ENCODE measurements at places on chromosomes 6 and 20.

GRCh38 chr6:4487538-4487937 is 288.7 kb upstream of the CDYL start:
- DNase-seq, result no peak

DNA sequence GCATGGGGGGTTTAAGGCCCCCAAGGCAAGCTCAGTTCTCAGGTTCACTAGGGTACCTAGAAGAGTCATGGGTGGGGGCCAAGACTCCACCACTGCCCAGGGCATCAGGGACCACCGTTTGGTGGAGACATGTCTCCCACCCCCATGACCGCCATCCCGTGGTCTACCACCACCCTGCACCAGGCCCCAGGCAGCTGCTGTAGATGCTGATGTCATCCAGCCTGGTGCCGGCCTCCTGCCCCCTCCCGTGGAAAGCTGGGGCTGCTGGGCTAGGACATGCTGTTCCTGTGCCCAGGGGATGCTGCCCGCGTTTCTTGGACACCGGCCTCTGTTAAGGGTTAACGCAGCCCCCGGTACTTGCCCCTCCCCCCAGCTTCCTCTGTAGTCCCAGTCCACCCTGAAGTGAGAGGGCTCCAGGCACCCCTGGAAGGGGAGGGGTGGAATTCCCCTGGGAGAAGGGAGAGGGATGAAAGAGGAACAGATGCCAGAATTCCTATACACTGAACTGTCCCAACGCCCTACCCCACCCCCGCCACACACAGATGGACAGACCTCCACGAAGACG is 587 bp downstream of the IP6K3 start:
- DNase-seq, result no peak

- no peak for DNase-seq
Measured at GRCh38 chr6:131013495-131013894, 49.5 kb downstream of the EPB41L2 start.

- no peak for DNase-seq
Measured at GRCh38 chr20:36562724-36563123, 10.7 kb upstream of the TGIF2 start.

- DNase-seq, result no peak
Measured at GRCh38 chr6:48743738-48744137, 632.7 kb upstream of the PTCHD4 start.

DNA sequence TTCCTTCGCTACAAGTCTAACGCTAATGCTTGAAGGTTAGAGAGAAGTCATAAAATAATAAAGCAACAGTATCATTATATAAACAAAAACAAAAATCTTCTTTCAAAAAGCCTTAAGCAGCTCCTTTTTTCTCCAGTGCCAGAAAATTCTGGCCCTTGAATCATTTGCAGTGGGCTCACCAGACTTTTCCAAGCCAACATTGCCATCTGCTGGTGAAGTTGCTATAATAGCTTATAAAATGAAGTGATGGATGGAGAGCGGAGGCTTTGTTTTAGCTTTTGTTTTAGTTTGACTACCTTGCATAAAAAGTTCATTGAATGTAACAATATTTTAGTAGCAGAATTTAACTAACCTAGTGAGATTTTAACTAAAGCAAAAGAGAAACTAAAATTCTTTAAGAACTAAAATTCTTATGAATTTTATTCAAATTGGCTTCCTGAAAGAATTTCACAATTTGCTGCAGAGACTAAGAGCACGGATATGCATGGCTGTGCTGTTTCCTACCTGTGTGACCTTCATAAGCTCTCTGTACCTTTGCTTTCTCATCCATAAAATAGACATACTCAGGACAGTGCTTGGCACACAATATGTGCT is 44.8 kb upstream of the SLC2A12 start:
- DNase-seq, result peak; percentile 87

DNA sequence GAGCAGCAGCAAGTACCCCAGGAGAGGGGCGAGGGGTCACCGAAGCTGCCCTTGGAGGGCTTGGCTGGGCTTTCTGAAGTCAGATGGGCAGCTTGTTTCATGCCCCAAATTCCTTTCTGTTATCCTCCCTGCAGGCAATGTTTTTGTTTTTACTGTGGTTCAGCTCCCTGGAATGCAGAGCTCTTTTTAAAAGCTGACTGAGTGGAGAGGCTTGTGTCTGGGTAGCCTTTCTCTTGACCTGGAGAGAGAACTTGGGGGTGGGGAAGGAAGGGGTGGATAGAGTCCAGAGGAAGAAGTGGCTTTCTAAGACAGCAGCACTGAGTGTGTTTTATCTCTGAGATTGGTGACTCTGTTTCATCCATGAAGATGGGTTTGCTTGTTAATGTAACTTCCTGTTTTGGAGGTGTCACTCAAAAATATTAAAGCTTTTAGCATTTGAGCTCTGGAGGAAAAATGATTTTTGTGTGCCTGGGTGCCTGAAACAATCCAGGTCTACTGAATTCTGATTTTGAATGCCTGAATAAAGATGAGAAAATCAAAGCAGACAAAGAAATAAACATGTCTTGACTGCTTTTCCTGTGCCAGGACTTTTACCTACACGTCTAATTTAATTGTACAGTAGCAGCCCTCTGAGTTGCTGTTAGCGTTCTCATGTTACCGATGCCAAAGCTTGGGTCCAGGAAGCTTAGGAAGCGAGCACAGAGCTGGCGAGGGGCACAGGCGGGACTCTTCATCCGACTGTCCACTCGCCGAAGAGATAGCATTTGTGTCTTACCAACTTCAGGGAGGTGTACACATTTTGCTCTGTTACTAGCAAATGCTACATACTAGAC is 78.2 kb upstream of the EEF1E1 start:
- DNase-seq, result no peak

GRCh38 chr20:63273635-63274380 is 1.2 kb downstream of the ARFGAP1 start:
- DNase-seq, result no peak

DNA sequence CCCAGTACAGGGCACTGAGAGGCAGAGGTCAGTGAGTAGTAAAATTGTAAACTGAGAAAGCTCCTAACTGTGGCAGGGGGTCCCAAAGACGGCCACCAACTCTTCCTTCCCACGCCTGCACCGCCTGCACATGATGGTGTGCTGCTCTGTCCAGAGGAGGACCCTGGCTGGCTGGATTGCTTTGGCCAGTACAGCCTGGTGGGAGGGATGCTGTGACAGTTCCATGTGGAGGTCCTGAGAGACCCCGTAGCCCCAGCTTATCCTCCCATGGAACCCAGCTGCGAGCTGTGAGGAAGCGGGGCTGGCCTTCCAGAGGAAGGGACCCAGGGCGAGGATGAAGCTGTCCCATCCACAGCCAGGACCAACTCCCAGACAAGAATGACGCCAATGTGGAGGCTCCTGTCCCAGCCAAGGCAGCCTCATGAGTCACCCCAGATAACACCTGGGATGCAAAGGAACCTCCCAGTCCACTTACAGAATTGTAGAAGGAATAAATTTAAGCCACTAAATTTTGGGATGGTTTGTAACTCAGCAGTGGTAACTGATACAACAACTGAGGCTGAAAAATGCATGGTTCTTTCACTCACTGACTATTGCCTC is 2.0 kb upstream of the ACSS1 start:
- no peak for DNase-seq

- DNase-seq, result no peak
Measured at GRCh38 chr6:129281168-129281796, 398.3 kb downstream of the LAMA2 start.

DNA sequence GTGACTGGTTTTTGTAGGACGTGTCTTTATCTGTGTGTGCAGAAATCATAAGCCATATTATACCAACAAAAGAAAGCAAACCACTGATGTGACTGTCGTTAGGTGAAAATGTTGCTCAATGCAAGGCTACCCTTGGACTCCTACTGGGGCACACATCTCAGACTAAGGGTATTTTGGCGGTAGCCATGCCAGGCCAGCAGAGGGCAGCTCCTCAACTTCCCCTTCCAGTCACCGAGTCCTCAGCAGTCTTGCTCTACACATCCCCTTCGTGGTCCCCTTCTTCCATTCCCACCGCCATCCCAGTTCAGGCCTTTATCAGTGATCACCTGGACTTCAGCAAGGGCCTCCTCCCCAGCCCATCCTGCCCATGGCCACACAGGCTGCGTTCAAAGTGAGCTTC is 113.7 kb upstream of the GGTLC1 start:
- peak; percentile 43 for DNase-seq

GRCh38 chr6:108804956-108805355 is 43.3 kb upstream of the ARMC2 start:
- DNase-seq, result no peak

GRCh38 chr6:104312851-104313250 is 546.9 kb downstream of the HACE1 start:
- no peak for DNase-seq

GRCh38 chr6:157343732-157344131 is 20.4 kb upstream of the TMEM242 start:
- no peak for DNase-seq

DNA sequence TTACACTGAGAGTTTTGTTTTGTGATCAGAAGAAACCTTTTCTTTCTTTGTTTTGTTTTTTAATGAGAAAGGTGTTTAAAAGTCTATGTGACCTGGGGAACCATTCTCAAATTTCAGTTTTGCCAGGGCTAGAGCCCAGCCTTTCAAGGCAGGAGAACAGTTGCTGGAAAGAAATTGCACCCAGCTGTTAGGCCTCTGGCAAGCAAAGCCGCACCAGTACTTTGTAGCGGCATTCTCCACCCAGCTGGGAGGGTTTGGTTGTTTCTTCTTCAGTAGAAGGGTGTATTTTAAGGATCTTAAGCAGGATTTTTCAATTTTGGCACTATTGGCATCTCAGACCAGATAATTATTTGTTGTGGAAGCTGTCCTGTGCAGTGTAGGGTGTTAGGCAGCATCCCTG is 16.6 kb upstream of the MAPK13 start:
- no peak for DNase-seq

GRCh38 chr6:105645958-105646357 is 243.1 kb upstream of the PREP start:
- no peak for DNase-seq

DNA sequence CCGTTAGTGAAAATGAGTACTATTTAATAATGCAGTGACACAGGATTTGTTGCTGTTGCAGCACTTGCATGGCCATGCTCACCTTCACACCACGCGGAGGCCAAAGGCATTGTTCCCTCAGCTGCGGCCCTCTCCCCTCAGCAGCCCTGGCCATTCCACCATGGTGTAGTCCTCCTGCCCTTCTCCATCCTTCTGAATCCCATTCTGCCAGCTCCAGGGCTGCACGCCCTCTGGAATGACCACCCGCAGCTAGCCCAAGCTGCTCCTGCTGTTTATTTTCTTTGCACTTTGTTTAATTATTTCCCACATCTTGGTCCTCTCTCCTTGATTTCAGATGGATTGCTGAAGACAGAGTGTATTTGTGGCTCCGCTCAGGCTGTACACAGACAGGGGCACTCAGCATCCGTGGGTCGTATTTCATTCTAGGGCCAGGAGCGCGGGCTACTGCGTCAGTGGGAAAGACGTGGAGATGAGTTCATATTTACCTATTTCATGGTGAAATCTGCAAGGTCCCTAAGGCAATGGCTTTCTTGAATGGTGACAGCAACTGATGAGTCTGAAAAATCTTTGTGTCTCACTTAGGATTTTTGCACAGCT is 81.4 kb upstream of the DUSP22 start:
- no peak for DNase-seq

GRCh38 chr20:25339608-25340007 is 51.0 kb downstream of the ABHD12 start:
- DNase-seq, result no peak

GRCh38 chr6:49849213-49849907 is 17.0 kb downstream of the CRISP1 start:
- peak; percentile 75 for DNase-seq

GRCh38 chr6:36757206-36757605 is 59.6 kb downstream of the RAB44 start:
- DNase-seq, result peak; percentile 68

DNA sequence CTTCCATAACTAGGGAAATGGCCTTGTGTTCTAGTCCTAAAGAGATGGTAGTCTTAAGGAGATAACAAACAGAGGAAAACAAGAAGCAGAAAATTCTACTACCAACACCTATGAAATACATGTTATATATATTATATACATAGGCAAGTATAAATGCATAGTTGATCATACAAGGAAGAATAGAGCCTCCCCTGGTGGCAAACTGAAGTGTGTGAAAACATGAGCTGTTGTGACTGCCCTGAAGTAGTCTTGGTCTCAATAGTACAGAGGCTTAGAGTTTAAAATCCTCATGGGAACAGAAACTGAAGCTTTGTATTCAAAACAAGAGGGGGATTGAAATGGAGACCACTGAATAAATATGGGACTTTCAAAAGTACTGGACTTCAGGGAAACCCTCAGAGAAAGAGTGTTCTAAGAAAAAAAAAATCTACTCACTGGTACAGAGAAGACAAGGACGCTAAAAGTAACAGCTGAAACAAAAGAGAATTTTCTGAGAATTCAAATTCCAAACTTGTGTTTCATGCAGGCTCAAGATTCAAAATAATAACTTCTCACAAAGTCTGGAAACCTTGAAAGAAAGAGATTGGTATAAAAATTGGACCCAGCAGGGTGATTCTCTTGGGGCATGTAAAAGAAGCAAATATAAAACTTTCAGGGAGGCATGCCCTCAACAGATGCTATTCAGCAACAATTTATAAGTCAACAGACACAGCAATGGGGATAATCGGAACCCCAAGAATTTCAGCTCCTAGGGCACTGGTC is 59.7 kb upstream of the SAMD3 start:
- no peak for DNase-seq

- no peak for DNase-seq
Measured at GRCh38 chr6:42040856-42041480, 9.4 kb upstream of the TAF8 start.

- no peak for DNase-seq
Measured at GRCh38 chr6:63504777-63505384, 67.4 kb upstream of the LOC128125822 start.

GRCh38 chr6:49463612-49463967 is 420 bp downstream of the CENPQ start:
- no peak for DNase-seq

DNA sequence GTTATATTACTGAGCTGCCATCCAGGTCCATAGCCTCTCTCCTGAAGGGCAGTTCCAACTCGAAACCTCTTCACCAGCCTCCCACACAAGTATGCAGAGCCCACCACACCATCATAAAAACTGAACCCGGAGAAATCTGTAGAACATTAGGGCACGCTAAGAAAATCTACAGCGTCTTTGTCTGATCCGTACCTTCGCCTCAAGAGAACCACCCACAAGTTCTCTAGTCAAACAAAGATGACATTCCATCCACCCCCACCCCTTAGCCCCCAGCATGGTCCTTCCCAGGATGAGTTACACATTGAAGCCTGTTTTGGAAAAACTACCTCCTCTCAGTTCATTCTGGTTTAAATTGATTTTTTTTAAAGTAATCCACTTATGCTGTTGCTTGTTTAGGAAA is 219.7 kb downstream of the ZMYND8 start:
- DNase-seq, result no peak
